ENCODE measurements at places on chromosomes 4 and X. TPM values are rescaled to one million over a fixed set of nuclear protein-coding genes. Genes with fewer than 3 reads are reported as not detected.
A peak's percentile ranks its signal among the peaks of the same experiment; 100 is the strongest.

GRCh38 chr4:100833906-100834305 lies 316.1 kb upstream of the EMCN start:
- no peak for DNase-seq

DNA sequence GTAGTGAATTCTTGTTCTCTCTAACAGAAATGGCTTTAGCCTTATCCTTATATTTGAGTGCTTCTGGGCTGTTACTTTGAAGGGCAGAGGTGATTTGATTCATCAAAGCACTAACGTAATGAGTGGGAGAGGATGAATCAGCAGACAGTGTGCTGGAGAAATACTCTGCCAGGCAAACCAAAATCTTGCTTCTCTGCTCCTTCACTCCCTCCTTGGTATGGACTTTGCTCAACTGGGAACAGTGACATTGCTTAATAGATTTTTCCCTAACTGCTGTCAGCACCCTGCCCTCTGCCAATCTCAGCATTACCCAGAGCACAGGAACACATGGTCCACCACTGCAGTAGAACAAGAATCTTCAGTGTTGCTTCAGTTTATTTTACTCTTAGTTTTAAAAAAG lies 56.0 kb downstream of the PDLIM5 start:
- DNase-seq = no peak

The AP1AR gene
- 16.5 TPM for total RNA-seq

The CT45A3 gene
- total RNA-seq = not detected

DNA sequence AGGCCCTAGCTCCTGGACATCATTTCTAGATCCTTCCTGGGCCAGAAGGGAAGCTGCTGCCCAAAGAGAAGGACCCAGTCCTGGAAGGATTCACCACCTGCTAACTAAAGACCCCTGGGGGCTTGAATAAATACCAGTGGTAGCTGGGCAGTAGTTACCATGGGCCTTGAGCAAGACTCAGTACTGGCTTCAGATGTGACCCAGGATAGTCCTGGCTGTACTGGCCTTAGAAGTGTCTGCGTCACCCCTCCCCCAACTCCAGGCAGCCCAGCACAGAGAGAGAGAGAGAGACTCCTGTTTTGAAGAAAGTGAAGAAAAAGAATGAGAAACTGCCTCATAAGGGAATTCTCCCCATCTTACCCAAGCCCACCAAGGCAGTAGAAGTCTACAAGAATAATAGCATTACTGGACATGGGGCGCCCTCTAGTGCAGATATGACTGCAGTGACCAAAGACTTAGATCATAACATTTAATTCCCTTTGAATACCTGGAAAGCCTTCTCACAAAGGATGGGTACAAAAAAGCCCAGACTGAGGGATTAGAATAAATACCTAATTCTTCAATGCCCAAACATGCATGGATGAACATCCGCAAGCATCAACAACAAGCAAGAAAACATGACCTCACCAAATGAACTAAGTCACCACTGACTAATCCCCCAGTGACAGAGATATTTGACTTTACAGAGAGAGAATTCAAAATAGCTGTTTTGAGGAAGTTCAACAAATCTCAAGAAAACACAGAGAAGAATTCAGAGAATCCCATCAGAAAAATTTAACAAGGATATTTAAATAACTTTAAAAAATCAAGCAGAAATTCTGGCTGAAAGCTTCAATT lies 171.8 kb downstream of the HNRNPD start:
- no peak for DNase-seq

The ITIH6 gene
- total RNA-seq = not detected

GRCh38 chrX:22689290-22689689 lies 310.5 kb upstream of the DDX53 start:
- DNase-seq = no peak

- DNase-seq = no peak
Observed at GRCh38 chr4:104930298-104930697, 216.4 kb upstream of the TET2 start.

The CLCN5 gene
- 9.5 TPM for total RNA-seq

The CXXC4 gene
- total RNA-seq = 1.1 TPM

GRCh38 chrX:16870862-16871815 lies 977 bp upstream of the RBBP7 start:
- peak; percentile 90 for DNase-seq

- DNase-seq = no peak
Observed at GRCh38 chr4:52912608-52913007, 50.5 kb downstream of the RASL11B start.

The SH3BP2 gene
- 63.9 TPM for total RNA-seq

DNA sequence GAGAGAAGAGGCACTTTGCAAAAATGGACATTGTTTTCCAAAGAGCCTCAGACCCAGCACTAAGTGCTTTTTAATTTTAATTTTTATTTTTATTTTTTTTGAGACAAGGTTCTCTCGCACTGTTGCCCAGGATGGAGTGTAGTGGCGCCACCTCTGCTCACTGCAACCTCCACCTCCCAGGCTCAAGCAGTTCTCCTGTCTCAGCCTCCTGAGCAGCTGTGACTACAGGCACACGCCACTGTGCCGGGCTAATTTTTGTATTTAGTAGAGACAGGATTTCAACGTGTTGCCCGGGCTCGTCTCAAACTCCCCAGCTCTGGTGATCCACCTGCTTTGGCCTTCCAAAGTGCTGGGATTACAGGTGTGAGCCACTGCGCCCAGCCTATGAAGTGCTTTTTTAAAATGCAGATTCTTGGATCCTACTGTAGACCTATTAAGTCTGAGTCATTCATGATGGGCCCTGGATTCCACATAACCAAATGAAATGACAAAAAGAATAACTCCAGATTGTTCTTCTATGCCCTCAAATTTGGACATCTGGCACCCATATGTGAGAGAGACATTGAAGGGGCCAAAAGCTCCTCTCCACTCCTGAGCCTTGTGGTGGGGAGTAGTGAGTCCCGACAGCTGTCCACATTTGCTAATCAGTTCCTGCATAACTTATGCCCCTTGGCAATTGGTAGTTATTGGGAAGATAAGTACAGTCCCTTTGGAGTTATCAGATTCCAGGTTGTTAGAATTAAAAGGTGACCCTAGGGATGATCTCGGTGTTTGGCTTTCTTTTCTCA lies 3.6 kb downstream of the NOCT start:
- DNase-seq = no peak

DNA sequence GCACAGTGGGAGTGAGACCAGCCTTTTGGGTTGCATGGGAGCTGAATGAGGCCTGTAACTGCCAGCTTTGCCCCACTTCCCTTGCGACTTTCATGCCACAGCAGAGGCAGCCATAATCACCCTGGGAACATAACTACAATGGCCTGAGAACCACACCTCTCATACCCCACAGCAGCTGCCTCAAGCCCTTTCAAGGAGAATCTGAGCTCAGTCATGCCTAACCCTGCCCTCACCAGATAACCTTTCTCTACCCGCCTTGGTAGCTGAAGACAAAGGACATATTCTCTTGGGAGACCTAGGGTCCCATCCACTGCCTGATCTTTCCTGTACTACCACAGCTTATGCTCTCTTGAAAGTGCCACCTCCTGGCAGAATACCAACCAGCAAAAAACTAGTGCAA lies 599.9 kb upstream of the IGFBP7 start:
- no peak for DNase-seq

The ATP10D gene
- total RNA-seq = 15.7 TPM

DNA sequence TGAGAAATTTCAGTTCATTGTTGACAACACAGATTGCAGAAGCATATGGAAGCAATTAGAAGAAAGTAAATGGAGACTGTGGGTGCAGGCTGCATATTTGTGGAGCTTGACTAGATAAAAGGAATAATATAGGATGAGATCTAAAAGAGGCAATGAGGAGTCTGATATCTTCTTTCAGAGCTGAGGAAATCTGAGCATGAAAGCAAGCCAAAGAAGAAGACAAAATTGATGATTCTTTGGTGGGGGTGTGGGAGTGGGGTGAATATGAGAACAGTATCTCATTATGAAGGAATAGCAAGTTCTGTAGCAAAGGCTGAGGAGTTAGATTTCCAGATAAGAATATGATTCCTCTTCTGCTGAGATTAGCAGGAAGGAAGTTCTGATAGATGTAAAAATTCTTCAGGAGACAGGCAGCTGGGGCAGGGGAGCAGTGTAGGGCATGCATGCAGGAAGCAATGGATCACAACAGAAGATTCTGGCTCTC lies 6.1 kb upstream of the PDHA2 start:
- DNase-seq = no peak

The CSAG2 gene
- total RNA-seq = not detected

The PCSK1N gene
- not detected for total RNA-seq

GRCh38 chr4:125316791-125317524 lies 2.2 kb downstream of the FAT4 start:
- DNase-seq = peak; percentile 89

GRCh38 chr4:80091688-80092087 lies 18.7 kb upstream of the ANTXR2 start:
- no peak for DNase-seq

DNA sequence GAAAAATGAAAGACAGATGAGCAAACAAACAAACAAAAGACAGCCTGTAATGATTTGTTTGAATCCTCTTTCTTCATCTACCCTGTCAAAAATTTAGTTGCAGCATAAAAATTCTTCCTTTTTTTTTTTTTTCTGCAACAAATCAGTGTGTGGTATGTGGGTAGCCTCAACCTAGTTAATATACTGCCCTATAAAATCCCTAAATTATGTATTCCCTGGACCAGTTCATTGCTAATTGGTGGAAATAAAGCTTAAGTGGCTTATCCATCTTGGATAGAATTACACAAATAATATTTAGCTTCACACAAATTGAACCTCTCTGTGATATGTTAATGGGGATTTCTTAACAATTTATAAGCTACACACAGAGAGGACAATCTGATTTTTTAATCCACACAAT lies 208.4 kb downstream of the NDST4 start:
- no peak for DNase-seq

- no peak for DNase-seq
Observed at GRCh38 chrX:15874672-15875071, 20.1 kb upstream of the AP1S2 start.

DNA sequence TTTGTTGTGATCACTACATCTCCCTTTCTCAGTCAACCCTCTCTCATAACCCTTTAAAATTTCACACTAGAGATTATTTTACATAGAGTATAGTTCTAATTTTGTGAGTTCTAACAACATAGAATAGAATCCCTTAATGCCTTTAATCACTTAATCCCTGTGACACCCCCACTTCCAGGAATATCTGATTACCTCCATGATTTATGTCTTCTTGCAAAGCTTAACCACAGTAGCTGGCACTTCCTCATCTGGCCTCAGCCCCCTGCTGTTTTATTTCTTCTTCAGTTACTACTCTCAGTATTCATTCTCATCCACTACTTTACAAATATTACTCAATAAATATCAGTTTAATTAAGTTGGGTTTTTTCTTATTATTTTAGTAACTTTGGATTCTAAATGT lies 340.9 kb downstream of the CENPC start:
- DNase-seq = no peak

- DNase-seq = no peak
Observed at GRCh38 chr4:153131596-153131995, 72.6 kb upstream of the TRIM2 start.

DNA sequence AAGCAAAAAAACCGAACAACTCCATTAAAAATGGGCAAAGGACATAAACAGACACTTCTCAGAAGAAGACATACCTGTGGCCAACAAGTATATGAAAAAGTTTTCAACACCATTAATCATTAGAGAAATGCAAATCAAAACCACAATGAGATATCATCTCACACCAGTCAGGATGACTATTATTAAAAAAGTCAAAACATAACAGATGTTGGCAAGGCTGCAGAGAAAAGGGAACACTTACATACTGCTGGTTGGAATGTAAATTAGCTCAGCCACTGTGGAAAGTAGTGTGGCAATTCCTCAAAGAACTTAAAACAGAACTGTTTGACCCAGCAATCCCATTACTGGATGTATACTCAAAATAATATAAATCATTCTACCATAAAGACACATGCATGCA lies 436.3 kb downstream of the KLHL13 start:
- DNase-seq = no peak

DNA sequence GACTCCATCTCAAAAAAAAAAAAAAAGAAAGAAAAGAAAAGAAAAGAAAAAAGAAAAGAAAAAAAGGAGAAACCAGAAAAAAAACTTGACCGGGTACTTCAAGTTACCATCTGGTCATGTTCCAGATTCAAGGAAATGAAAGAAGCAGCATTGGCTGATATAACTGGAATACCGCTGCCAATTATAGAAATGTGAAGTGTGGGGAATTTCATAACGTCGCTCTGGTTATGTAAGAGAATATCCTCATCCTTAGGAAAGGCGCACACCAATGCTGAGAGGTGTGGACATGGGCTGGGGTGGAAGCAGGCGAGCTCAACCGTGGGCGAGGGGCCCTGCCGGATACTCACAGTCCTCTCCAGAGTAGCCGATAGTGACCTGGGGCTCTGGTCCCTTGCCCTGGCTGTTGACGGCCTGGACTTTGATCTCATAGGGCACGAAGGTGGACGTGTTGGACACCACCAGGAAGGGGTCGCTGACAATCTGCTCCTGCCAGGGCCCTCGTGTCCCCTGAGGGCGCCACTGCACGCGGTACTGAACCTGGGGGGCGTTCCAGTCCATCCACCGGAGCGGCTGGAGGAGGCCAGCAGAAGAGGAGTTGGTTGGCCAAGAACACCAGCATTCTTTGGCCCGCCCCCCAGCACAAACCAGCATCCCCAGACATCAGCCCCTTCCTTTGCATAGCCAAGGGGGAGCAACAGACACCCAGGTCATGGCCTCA lies 19.5 kb downstream of the L1CAM start:
- peak; percentile 57 for DNase-seq

The TEX11 gene
- total RNA-seq = not detected

DNA sequence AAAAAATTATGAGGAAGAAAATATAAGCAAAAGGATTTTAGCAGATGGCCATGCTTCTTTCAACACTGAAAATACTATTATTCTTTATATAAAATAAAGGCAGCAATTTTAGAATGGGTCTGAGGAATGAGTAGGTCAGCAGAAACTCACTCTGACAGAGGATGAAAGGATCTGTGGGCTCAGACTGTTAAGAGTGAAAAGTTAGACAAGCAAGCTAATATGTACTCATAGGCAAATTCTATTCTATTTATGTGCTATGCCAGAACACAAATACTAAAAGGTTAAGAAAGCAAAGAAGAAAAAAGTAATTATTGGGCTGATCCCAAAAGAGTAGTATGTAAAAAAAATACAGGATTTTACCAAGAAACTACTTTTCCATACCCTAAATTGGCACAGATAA lies 13.9 kb downstream of the LCORL start:
- DNase-seq = no peak

GRCh38 chr4:98939892-98940298 lies 11.0 kb upstream of the EIF4E start:
- no peak for DNase-seq

GRCh38 chrX:55488006-55488592 lies 1.5 kb downstream of the USP51 start:
- no peak for DNase-seq

DNA sequence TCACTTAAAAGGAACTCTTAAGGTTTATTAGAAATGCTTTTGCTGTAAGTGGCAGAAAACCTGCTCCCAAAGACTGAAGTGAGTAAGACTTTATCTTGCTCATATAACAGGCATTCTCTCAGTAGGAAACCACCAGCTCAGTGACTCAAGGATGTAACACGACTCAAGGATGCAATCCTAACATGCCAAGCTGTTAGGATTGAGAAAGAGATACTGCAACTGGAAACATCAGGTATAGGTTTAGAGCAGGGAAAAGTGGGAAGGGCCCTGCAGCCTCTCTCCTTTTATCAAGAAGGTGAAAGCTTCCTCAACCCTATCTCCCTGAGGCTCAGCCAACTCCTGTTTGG lies 11.9 kb upstream of the SLC9A7 start:
- DNase-seq = no peak

All from mesenteric fat pad (tissue), 1 donor.